ENCODE measurements at places on chromosomes 6 and 20. TPM values are rescaled to one million over a fixed set of nuclear protein-coding genes. Genes with fewer than 3 reads are reported as not detected.

DNA sequence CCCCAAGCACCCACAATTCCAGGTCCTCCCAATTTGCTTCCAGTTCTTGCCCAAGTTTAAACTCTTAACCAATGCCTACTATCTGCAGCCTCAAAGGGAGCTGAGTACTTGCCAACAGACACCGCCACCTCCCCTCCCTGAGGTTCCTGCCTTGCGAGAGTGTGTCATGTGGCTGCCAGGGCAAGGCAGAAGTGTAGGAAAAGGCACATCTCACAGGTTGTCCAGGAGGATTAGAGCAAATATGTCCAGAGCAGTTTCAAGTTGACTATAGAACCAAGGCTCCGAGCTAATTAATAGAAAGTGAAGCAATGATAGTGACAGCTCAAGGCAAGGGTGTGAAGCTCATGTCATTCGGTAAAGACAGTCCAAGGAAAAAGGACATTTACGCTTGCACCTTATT is 127.8 kb downstream of the ATXN1 start:
- H3K4me3 ChIP-seq = no peak overlapping the region
- DNase-seq = no peak
- no peak overlapping the region for H3K27ac ChIP-seq
- no peaks in the 10 kb centered on the region for H3K27me3 ChIP-seq

OR2H1 gene
- total RNA-seq = not detected

GRCh38 chr20:7146552-7147219 is 379.2 kb downstream of the BMP2 start:
- no peaks in the 10 kb centered on the region for H3K36me3 ChIP-seq
- no peaks in the 10 kb centered on the region for H3K4me1 ChIP-seq
- H3K27me3 ChIP-seq = no peaks in the 10 kb centered on the region
- no peak overlapping the region for H3K27ac ChIP-seq
- H3K4me3 ChIP-seq = no peak overlapping the region

- H3K4me3 ChIP-seq = no peak overlapping the region
- no peaks in the 10 kb centered on the region for H3K36me3 ChIP-seq
- no peak for DNase-seq
- no peak overlapping the region for H3K27ac ChIP-seq
- H3K27me3 ChIP-seq = no peaks in the 10 kb centered on the region
- peaks cover 14% of the 10 kb centered on the region for H3K4me1 ChIP-seq
Observed at GRCh38 chr6:167298127-167298526, 7.0 kb downstream of the UNC93A start.

DNA sequence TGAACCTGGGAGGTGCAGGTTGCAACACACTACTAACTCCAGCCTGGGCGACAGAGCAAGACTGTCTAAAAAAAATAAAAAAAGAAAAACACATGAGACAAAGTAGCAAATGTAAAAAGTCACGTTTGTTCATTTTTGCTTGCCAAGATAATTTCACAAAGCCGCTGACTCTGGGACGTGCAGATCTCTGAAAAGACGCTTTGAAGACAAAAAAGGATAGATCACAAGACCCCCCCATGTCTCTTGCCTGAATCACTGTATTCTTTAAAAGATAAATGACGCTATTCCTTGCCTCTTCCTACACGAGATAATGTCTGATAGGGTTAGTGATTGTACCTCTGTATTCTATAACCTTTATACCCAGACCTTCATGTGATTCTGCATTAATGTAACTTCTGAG is 23.3 kb upstream of the STXBP5 start:
- no peaks in the 10 kb centered on the region for H3K4me1 ChIP-seq
- DNase-seq = no peak
- H3K36me3 ChIP-seq = no peaks in the 10 kb centered on the region
- H3K27me3 ChIP-seq = no peaks in the 10 kb centered on the region

DNA sequence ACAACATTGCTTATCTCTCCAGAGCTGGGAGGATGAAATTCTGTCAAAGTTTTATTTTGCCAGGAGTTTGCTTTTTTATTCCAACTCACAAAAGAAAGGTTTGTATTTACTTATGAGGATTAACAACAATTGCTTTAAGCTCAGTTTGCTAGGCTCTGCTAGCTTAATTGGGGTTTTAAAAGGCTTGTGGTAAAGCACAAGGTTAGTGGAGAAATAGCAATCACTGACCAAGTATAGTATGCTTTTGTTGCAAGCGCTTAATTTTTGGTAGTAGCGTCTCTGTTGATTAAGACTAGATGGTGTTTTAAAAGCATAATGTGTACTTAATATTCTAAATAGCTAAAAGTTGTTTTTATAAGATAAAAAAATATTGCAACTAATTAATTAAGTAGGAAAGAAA is 45.7 kb downstream of the TINAG start:
- no peak overlapping the region for H3K27ac ChIP-seq
- no peaks in the 10 kb centered on the region for H3K4me1 ChIP-seq
- no peak overlapping the region for H3K4me3 ChIP-seq
- no peak for DNase-seq

- H3K27me3 ChIP-seq = no peaks in the 10 kb centered on the region
- no peak for DNase-seq
- no peak overlapping the region for H3K4me3 ChIP-seq
- no peaks in the 10 kb centered on the region for H3K4me1 ChIP-seq
- H3K36me3 ChIP-seq = no peaks in the 10 kb centered on the region
Observed at GRCh38 chr6:162715601-162716000, 12.0 kb downstream of the PRKN start.

RGS17 gene
- 2.4 TPM for total RNA-seq

- H3K4me3 ChIP-seq = no peak overlapping the region
- no peak for DNase-seq
- no peaks in the 10 kb centered on the region for H3K27me3 ChIP-seq
- peaks cover 36% of the 10 kb centered on the region for H3K4me1 ChIP-seq
- no peaks in the 10 kb centered on the region for H3K36me3 ChIP-seq
Observed at GRCh38 chr6:166245148-166245547, 63.0 kb downstream of the PRR18 start.

TINAG gene
- total RNA-seq = not detected

- no peaks in the 10 kb centered on the region for H3K36me3 ChIP-seq
- no peaks in the 10 kb centered on the region for H3K4me1 ChIP-seq
- no peak for DNase-seq
- H3K27ac ChIP-seq = no peak overlapping the region
Observed at GRCh38 chr6:70186461-70186860, 116.4 kb downstream of the COL9A1 start.

LY6G6D gene
- total RNA-seq = not detected

MYB gene
- total RNA-seq = 84.7 TPM

GRCh38 chr20:25461281-25461650 is 53.8 kb downstream of the GINS1 start:
- peaks cover 53% of the 10 kb centered on the region for H3K36me3 ChIP-seq
- H3K4me1 ChIP-seq = no peaks in the 10 kb centered on the region
- H3K4me3 ChIP-seq = no peak overlapping the region
- H3K27ac ChIP-seq = no peak overlapping the region
- H3K27me3 ChIP-seq = no peaks in the 10 kb centered on the region

Measured in thymus (tissue), 14 donors.